ENCODE measurements at places on chromosomes 4 and X. TPM values are rescaled to one million over a fixed set of nuclear protein-coding genes. Genes with fewer than 3 reads are reported as not detected.
A peak's percentile ranks its signal among the peaks of the same experiment; 100 is the strongest.

- DNase-seq, result peak; percentile 53
These were observed 681.4 kb downstream of the GABRG1 start for GRCh38 chr4:45442466-45442865.

- no peak for DNase-seq
These were observed 14.3 kb downstream of the TENM3 start for GRCh38 chr4:182257503-182257902.

DNA sequence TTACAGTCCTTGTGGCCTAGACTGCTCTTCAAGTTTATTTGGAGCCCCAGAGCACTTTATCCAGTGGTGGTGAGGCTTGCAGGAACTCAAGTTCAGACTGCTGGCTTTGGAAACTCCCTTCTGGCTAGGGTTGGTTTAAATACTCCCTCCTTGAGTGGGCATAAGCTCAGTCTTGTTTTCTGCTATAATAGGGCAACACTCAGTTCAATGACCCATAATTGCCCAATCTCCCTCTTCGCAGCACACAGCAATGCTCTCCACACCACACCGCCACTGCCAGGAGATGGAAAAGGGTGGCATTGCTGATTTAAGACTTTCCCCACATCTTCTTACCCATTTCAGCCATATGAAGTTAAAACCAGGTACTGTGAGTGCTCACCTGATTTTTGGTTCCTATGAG, 27.9 kb upstream of the USP38 start:
- DNase-seq, result no peak

- DNase-seq, result peak; percentile 16
These were observed 104.5 kb upstream of the AGA start for GRCh38 chr4:177546745-177547144.

DNA sequence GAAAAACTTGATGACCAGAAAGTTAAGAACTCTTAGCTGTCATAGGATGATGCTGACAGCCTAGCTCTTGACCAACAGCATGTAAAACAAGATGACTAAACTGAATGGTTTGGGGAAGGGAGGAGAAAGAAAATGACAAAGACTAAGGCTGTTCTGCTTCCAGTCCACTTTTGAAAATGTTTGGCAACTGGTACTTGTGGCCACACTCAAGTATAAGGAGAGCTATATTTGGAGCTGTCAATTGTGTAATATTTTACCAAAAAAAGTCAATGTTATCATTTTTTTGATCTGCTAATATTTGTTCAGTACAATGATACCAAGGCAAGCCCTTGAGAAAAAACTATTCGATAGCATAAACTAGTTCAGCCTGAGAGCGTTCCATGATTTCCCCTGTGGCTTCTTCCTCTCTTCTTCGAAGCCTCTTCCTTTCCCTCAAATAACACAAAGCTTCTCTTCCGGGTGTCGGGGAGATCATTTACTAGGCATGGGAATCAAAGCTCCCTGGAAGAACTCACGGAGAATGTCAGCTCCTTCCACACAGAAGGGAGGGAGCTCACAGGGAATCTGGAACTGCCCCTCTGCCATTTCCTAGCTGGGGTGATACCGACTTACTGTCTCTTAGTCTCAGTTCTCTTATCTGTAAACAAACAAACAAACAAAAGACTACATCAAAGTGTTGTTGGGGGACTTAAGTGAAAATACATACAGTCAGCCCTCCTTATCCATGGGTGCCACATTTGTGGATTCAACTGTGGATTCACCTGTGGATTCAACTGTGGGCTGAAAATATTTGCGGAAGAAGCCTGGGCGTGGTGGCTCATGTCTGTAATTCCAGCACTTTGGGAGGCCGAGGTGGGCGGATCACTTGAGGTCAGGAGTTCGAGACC, 82.6 kb downstream of the SCD5 start:
- no peak for DNase-seq

DNA sequence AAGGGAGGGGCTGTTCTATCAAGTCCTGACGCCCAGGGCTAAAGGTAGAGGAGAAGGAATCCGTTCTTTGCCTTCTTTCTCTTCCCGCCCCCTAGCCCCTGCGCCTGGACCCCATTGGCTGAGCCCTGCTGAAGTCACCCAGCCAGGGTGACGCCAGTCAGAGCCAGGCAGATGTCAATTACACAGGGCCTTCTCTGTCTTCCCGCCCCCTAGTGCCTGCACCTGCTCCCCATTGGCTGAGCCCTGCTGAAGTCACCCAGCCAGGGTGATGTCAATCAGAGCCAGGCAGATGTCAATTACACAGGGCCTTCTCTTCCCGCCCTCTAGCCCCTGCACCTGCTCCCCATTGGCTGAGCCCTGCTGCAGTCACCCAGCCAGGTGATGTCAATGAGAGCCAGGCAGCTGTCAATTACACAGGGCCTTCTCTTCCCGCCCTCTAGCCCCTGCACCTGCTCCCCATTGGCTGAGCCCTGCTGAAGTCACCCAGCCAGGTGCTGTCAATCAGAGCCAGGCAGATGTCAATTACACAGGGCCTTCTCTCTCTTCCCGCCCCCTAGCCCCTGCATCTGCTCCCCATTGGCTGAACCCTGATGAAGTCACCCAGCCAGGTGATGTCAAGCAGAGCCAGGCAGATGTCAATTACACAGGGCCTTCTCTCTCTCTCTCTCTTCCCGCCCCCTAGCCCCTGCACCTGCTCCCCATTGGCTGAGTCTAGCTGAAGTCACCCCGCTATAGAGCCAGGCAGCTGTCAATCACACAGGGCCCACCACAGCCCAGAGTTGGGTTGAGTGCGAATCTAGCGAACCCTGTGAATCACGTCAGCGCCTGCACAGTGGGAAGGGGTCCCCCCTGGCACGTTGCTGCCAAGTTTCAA, 46.4 kb downstream of the ASMT start:
- peak; percentile 41 for DNase-seq

- no peak for DNase-seq
These were observed 32.5 kb downstream of the TSPAN5 start for GRCh38 chr4:98625920-98626319.

- DNase-seq, result no peak
These were observed 69.5 kb downstream of the TRIM2 start for GRCh38 chr4:153273751-153274150.

Gene SPANXN3
- total RNA-seq, result not detected

DNA sequence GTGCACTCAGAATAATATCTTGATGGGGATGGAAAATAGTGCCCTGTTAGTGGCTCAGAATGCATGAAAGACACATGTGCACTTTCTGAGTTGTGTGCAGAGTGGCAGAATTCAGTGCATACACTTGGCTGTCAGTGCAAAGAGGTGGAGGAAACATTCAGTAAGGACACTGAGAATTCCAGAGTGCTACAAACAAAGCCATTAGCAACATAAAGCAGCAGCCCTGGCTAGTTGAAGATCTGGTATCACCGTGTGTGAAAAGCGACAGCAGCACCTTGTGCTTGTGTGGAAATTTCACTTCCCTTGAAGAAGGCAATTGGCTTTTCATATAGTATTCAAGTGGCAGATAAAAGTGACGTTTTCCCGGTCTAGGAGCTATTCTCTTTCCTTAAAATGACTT, 810.4 kb downstream of the TRIML1 start:
- DNase-seq, result no peak

GRCh38 chr4:39712819-39713607, 15.1 kb downstream of the UBE2K start:
- DNase-seq, result no peak

Gene RGN
- 0.29 TPM for total RNA-seq
